ENCODE measurements at places on chromosomes 3 and 15. TPM values are rescaled to one million over a fixed set of nuclear protein-coding genes. Genes with fewer than 3 reads are reported as not detected.

Gene GRK7
- total RNA-seq: not detected

Gene GCNT3
- 0.13 TPM for total RNA-seq

Gene GOLGA8S
- 0.05 TPM for total RNA-seq

Gene PIGX
- total RNA-seq: 32.7 TPM

Gene AHSG
- total RNA-seq: not detected

Gene ERICH6
- not detected for total RNA-seq

Gene SENP2
- 29.1 TPM for total RNA-seq

Gene STRIT1
- not detected for total RNA-seq

Gene IMPG2
- 0.05 TPM for total RNA-seq

Gene GADL1
- not detected for total RNA-seq

Gene TMEM207
- total RNA-seq: not detected

Gene EAF2
- 7.4 TPM for total RNA-seq

Gene TPRG1
- 0.50 TPM for total RNA-seq

Gene ZPLD1
- not detected for total RNA-seq
